Ureter (tissue), 1 donor: ENCODE measurements at places on chromosomes 7 and 10.

GRCh38 chr7:4683043-4683883, 1.2 kb downstream of the FOXK1 start:
- peak; percentile 60 for DNase-seq

DNA sequence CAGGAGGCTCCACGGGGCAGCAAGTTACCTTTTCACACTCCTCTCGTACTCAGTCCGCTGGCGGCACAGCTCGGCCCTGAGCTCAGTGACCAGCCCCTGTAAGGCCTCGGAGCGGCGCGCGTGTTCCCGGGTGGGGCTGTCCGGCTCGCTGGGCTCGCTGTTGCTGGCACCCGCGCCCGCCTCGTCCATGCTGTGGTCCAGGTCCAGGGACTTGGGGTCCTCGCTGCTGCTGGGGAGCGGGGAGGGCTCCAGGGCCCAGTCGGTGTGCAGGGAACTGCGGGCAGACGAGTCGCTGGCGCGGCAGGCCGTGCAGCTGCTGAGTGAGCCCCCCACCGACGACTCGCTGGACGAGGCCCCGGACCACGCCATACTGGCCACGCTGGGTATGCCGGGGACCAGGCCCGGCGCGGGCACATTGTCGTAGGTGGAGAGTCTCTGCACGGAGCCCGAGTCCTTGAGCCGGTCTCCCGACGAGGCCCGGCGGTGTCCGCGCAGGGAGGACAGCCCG, 143.8 kb downstream of the MAPK8 start:
- DNase-seq, result no peak

DNA sequence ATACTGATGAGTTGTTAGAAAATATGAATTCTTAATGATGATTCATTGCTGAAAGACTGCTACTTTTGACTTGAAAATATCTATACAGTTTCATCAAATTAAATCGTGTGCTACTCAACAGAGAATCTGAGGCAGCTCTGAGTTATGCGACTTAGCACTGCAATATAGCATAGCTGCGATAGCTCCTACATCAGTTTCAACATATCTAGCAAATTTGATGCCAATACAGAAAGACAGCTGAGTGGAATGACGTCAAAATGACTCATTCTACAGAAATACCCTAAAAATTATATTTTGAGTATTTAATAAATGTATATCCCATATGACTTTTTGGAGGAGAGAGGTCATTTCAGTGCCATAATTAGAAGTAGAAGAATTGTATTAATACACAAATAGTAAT, 1.1 kb upstream of the TARP start:
- DNase-seq, result no peak

GRCh38 chr10:79994556-79994955, 45.7 kb upstream of the SFTPD start:
- DNase-seq, result no peak

GRCh38 chr10:77116904-77117303, 520.7 kb downstream of the KCNMA1 start:
- DNase-seq, result no peak

GRCh38 chr10:12733271-12733670, 268.2 kb downstream of the CCDC3 start:
- no peak for DNase-seq

DNA sequence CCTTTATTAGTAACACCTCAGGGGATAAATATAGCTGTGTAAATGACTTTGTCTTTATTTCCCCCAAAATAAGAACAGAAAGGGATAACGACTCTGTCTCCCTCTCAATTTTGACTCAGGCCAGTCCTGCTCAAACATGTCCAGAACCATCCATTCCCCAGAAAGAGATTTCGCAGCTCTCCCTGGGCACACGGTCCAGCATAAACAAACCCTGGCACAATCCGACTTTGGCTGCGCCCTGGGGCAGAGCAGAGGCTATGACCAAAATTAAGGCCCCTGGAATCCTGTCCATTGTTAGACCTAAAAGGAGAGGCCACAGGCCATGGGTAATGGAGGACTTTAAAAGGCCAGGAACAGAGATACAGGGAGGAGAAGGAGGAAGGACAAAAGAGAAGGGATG, 99.1 kb downstream of the PRPF18 start:
- DNase-seq, result peak; percentile 58

GRCh38 chr7:7246223-7246622, 63.9 kb downstream of the C1GALT1 start:
- DNase-seq, result no peak

DNA sequence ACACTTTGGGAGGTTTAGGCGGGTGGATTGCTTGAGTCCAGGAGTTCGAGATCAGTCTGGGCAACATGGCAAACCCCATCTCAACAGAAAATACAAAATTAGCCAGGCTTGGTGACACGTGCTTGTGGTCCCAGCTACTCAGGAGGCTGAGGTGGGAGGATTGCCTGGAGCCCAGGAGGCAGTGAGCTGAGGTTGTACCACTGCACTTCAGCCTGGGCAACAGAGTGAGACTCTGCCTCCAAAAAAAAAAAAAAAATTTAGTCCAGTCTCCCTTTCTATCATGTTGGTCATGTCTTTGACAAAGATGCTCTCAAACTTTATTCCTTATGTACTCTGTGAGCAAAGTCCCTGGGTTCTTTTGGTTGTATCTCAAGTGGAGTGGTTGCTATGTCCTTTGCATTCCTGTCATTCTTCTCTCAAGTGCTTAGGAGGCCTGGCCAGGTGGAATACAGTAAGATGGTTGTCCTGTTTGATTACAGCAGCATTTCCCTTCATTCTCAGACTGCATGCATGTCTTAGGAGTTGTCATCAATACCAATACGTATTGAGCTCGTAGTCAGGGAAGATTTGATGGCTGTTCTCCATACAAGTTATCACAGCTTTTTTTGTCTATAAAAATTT, 85.7 kb downstream of the MMRN2 start:
- DNase-seq, result no peak
